ENCODE measurements at places on chromosomes 2 and 18.

- no peak for DNase-seq
Measured at GRCh38 chr18:36419900-36420531, 122.5 kb downstream of the FHOD3 start.

DNA sequence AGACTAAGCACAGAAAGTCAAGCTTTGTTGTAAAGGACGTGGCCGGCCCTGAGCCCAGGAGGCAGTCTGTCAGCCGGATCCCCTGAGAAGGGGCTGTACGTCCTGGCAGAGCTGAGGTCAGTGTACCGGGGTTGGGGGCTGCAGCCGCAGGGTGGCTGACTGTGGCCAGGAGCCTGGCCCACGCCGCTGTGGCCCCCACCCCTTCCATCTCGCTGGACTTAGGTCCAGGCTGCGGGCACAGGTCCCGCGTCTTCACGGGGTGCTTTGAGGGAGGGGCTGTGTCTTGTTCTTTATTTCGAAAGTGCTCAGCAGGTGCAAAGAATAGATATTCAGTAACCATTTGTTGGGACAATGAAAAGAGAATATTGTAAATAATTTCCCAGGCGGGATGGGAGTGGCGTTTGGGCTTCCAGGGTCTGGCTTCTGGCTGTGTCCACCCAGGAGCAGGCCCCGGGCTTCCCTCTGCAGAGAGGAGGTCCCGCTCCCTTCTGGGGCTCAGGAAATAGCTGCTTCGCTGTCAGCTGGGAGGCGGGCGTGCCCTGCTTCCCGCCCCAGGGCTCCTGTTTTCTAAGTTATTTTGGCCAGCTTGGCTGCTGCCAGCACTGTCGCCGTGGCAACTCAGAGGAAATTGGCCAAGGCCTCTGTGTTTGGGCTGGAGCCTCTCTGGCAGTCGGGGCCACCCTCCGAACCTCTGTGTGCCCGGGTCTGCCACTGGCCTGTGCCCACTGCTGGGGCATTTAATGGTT is 7.4 kb downstream of the NFATC1 start:
- peak; percentile 63 for DNase-seq

DNA sequence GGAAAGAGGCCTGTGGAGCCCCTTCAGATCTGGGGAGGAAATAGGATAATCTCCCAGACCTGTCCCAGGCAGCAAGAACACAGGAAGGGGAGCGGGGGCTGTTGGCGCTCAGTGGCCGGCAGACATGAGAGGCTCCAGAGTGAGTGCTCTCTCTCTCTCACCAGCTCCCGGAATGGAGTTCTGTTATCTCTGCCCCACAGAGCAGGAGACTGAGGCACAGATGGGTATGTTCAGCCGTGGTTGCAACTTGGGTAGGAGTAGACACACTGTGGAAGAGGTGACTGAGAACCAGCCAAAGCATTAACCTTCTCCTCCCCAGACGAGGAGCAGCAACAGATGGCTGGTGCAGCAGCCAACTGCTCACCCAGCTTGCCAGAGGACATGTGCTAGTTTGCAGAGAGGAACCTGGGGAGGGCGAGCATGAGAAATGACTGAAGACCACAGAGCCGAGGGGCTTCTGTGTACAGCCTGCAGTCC is 82.0 kb downstream of the NRP2 start:
- DNase-seq, result no peak

GRCh38 chr2:159129824-159130223 is 156.7 kb downstream of the WDSUB1 start:
- peak; percentile 39 for DNase-seq

GRCh38 chr2:172285010-172285621 is 142.3 kb upstream of the ITGA6 start:
- DNase-seq, result no peak

- DNase-seq, result no peak
Measured at GRCh38 chr2:71941726-71942525, 205.7 kb downstream of the CYP26B1 start.

- DNase-seq, result no peak
Measured at GRCh38 chr2:10287761-10288160, 14.9 kb upstream of the HPCAL1 start.

GRCh38 chr2:211270257-211270656 is 713.9 kb downstream of the CPS1 start:
- DNase-seq, result no peak

- DNase-seq, result no peak
Measured at GRCh38 chr2:152427902-152428301, 92.9 kb downstream of the FMNL2 start.

DNA sequence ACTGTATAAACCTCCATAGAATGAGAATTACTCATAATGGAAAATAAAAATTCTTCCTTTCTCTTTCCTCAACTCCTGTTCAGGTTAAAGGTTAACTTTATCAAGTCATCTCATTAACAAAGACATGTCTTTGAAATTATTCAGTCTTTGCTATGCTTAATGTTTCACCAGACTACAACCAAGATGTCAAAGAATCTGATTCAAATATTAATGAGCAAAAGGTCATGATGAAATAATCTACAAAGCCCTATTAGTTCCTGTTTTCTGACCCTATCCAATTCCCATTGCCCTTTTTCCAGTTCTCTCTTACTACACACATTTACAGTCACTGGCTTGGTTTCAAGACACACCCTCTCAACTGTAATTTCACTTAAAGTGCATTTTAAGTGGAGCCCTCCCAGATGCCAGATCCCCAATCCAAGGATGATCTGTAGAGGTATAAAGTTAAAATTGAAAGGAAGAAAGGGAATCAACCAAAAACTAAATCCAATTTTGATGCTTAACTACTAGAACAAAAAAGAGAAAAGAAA is 246.9 kb upstream of the CYP26B1 start:
- DNase-seq, result no peak

DNA sequence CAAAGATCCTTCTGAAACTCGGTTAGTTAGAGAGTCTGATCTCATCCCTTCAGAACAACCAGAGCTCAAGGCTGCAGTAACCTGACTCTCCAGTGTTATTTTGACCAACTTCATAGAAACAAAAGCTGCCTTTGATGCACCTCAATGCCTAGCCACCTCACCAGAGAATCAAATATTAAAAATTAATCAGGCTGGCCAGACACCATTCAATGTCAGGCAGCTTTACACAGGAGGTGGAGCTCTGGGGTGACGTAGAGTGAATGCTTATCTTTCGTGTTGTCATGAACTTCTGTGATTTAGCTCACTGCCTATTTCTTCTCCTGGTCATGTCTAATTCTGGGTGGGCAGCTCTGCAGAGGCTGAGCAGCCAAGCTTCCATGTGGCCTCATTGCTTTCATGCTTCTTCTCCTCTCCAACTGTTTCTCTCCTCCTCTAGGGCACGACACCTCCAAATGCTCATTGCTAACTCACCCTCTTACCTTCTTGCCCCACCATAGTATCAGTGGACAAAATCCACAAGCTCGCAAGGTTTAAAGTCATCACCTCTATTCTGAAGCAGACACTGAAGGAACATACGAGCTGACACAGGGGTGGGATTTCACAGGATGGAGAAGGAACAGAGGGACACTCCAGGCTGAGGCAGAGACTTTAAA is 39.4 kb downstream of the AAK1 start:
- DNase-seq, result no peak

GRCh38 chr2:112005406-112006075 is 49.5 kb upstream of the TMEM87B start:
- DNase-seq, result no peak

- peak; percentile 92 for DNase-seq
Measured at GRCh38 chr2:61537277-61537949, 743 bp downstream of the XPO1 start.

GRCh38 chr2:57182916-57183315 is 863.7 kb upstream of the VRK2 start:
- no peak for DNase-seq

DNA sequence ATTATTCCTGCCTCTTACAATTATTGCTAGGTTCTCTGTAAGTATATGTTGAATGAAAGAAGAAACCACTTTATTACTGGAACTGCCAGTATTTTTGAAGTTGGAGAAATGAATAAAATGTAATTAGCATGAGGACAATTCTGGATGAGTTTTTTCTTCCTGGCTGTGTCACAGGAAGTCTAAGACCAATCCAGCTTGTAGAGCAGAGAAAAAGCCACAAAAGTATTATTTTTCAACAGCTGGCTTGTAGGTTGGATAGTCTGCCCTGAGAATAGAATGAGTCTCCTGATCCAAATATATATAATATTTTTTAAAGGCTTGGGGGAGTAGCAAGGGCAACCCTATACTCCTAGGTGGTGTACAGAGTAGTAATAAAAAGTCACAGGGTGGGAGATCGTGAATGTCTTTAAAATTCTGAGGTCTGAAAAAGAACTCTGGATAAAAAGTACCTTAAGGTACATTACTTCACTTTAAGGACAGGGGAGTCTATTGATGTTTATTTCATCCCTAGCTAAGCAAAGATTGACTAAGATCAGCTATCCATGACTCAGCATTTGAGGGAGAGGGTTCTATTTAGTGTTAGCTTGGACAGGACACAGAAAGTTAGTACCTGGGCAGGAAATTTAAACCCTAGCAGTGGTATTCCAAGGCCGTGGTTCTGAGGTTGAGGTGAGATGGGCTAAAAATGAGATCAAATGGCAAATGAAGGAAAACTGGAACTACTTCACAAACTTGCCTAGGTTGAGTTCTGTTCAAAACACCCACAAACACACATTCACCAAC is 31.7 kb downstream of the SLC40A1 start:
- DNase-seq, result no peak

DNA sequence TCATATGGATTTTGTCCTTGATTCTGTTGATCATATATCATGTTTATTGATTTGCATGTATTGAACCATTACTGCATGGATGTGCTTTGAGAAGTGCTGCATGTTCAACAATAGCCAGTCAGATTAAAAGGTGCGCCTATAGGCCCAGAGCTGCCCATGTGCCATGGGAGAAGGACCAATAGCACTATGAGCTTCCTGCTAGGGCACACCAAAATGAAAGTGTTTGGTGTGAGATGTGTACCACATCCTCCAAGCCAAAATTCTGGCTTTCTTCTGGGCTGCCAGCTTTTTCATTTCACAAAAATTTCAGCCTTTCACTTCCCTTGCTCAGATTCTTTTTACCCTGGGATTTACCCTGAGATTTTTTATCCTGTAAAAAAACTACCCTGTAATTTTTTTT is 34.8 kb upstream of the MMADHC start:
- DNase-seq, result no peak

GRCh38 chr2:229044581-229044980 is 226.5 kb downstream of the PID1 start:
- DNase-seq, result no peak

DNA sequence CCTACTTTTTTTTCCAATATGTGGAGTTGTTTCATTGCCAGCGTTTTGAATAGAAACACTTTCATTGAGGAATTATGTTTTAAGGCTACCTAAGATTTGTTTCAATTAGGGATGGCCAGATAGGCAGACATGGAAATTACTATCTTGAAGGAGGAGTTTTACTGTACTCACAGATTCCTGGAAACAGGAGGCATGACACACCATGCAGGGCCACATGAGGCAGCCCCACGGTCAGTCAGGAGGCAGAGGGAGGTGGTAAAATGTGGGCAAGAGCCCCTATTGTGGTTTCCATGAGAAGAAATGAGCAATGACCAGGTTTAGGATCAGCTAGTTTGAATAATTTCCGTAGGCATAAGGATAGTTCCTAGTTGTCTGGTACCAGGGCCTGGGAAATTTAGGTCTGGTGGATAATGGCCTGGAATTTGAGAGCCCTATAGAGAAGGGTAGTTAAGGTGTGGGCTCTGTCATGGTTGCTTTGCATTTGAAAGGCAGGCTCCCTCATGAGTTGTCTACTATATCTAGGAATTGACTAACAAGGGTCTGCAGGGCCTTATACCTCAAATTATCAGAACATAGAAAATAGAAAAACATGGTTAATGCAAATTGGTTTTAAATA is 360.0 kb upstream of the KCNJ3 start:
- DNase-seq, result no peak

DNA sequence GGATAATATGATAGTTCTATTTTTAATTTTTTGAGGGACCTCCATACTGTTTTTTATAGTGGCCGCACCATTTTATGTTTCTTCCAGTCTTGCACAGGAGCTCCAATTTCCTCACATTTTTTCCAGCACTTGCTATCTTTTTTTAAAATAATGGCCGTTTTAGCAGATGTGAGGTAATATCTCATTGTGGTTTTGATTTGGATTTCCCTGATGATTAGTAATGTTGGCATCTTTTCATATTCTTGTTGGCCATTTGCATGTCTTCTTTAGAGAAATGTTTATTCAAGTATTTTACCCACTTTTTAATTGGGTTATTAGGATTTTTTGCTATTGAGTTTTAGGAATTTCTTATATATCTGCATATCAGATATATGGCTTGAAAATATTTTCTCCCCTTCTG is 29.9 kb upstream of the NAPG start:
- DNase-seq, result no peak

Data from upper lobe of left lung (tissue), 6 donors.